ENCODE measurements at places on chromosomes 2 and 18.

GRCh38 chr18:906416-907114 is 1.9 kb downstream of the ADCYAP1 start:
- DNase-seq: no peak
- H3K27ac ChIP-seq: no peak overlapping the region
- H3K4me1 ChIP-seq: peaks cover 51% of the 10 kb centered on the region

- H3K36me3 ChIP-seq: no peaks in the 10 kb centered on the region
- peak overlapping the region; percentile 93 for H3K27ac ChIP-seq
- H3K4me3 ChIP-seq: no peak overlapping the region
- peaks cover 44% of the 10 kb centered on the region for H3K4me1 ChIP-seq
- no peak for DNase-seq
- H3K27me3 ChIP-seq: no peaks in the 10 kb centered on the region
Observed at GRCh38 chr2:31255911-31256571, 22.1 kb downstream of the EHD3 start.

DNA sequence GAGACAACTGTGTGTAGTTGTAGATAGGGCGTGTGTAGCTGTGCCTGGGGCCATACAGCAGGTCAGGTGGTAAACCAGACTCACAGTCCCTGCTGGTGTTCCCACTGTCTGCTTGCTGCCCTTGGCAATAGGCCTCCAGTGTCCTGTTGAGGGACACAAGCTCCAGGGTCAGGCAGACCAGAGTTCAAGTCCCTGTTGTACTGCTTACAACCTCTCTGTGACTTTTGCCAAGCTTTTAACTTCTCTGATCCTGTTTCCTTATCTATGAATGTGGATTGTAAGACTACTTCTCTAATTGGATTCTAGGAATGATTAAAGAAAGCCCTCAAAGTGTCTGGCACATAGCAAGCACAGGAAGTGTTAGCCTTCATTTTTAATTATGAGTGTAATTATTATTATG is 68.6 kb downstream of the MERTK start:
- no peak overlapping the region for H3K27ac ChIP-seq
- no peak for DNase-seq
- no peaks in the 10 kb centered on the region for H3K4me1 ChIP-seq

GRCh38 chr2:213279116-213279620 is 5.1 kb upstream of the SPAG16 start:
- DNase-seq: no peak
- no peaks in the 10 kb centered on the region for H3K36me3 ChIP-seq
- H3K4me1 ChIP-seq: peaks cover 5% of the 10 kb centered on the region
- H3K4me3 ChIP-seq: no peak overlapping the region
- no peak overlapping the region for H3K27ac ChIP-seq

GRCh38 chr2:176174824-176175708 is 13.4 kb upstream of the HOXD1 start:
- DNase-seq: no peak
- no peak overlapping the region for H3K4me3 ChIP-seq
- peaks cover 36% of the 10 kb centered on the region for H3K4me1 ChIP-seq
- H3K27me3 ChIP-seq: peaks cover 36% of the 10 kb centered on the region

GRCh38 chr2:58680755-58681310 is 439.7 kb upstream of the FANCL start:
- H3K27ac ChIP-seq: no peak overlapping the region
- H3K27me3 ChIP-seq: no peaks in the 10 kb centered on the region
- H3K4me3 ChIP-seq: no peak overlapping the region
- DNase-seq: no peak
- H3K4me1 ChIP-seq: no peaks in the 10 kb centered on the region

- no peaks in the 10 kb centered on the region for H3K36me3 ChIP-seq
- DNase-seq: no peak
- H3K4me1 ChIP-seq: peaks cover 7% of the 10 kb centered on the region
- no peak overlapping the region for H3K4me3 ChIP-seq
- H3K27me3 ChIP-seq: no peaks in the 10 kb centered on the region
- H3K27ac ChIP-seq: no peak overlapping the region
Observed at GRCh38 chr2:30704309-30705020, 102.8 kb downstream of the CAPN13 start.

GRCh38 chr2:105194022-105194675 is 47.4 kb upstream of the GPR45 start:
- peaks cover 42% of the 10 kb centered on the region for H3K27me3 ChIP-seq
- H3K4me3 ChIP-seq: no peak overlapping the region
- no peaks in the 10 kb centered on the region for H3K36me3 ChIP-seq
- no peak overlapping the region for H3K27ac ChIP-seq
